ENCODE measurements at places on chromosomes 4 and X.

DNA sequence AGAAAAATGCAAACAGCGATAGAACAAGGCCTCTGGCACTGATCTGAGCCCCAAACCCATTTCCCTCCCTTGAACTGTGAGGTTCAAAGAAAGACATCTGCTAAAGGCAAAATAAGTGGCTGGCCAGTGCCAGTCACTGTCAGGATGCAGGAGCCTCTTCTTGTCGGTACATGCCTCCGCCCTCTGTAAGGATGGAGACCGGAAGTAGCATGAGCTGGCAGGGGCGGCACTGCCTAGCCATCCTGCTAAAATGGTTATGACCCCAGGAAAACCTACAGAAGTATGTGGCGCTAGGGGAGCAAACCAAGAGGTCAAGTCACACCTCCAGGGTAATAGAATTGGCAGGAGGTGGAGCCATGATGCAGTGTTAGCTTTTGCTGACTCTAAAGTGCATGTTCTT, 180.3 kb downstream of the DCLK2 start:
- DNase-seq, result no peak

GRCh38 chr4:78032446-78032845, 24.7 kb upstream of the FRAS1 start:
- DNase-seq, result no peak

DNA sequence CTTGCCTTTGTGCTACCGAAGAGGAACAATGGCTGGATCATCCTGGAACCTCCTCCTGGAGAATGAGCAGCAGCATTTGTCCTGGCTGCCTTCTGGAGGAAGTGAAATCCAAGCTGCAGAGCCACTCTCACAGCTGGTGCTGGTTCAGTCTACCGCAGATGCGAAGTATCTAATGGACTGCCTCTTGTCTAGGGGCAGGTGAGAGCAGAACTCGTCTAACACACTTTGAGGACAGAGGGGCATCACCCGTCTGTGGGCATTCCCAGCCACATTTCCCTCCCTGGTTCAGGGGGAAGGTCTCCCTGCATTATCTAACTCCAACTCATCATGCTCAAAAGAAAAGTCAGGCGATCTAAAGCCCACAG, 338.2 kb upstream of the GATB start:
- no peak for DNase-seq

DNA sequence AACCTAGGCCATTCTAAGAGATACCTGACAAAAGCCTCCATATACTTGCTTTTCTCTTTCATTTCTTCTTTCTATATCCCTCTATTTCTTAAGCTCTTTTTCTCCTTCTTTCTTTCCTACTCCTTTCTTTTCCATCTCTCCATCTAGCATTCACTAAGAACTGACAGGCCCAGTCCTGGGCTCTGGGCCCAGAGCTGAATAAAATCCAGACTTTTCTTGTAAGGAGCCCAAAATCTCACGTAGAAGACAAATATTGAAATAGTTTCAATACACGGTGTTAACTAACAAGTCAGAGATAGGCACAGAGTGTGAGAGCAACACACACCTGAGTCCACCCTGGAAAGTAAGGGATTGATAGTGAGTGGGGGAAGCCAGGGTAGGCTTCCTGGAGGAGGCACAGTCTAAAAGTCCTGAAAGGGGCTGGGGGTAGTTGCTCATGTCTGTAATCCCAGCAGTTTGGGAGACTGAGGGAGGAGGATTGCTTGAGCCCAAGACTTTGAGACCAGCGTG, 73.2 kb upstream of the EFNB1 start:
- no peak for DNase-seq

GRCh38 chrX:115339441-115340025, 50.0 kb downstream of the LUZP4 start:
- DNase-seq, result no peak

DNA sequence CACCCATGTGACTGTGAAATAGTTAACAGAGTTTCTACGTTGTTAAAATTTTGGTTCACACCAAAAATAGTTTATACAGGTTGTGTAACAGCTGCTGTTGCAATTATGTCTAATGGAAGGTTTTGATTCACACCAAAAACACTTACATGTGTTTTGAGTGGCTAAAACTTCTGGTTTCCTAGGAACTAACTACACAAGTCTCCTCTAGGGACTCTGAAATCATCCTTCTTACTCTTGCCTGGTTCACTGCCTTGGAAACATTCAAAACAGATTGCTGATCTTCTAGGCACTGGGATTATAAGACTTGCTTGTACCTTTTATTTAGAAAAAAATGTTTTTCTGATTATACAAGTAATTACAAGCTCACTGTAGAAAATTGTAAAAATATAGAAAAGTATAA, 14.9 kb upstream of the MORC4 start:
- no peak for DNase-seq

- no peak for DNase-seq
Observed at GRCh38 chr4:82457266-82457665, 26.9 kb downstream of the ENOPH1 start.

DNA sequence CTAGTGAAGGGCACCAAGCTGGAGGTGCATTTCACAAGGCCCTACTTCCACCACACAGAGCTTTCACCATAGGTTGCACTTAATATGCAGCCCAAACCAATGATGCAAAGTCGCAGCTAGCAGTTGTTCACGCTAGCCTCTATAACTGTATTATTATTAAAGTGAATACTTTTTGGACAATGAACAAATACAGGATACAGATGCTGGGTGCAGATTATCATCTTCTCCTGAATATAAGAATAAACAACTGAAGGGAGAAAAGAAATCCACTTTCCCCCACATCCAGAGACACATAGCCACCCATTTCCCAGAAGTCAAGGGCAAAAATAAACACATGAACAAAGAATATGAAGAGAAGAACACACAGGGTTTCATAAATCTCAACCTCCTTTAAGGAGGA, 107.2 kb downstream of the PRDM5 start:
- no peak for DNase-seq

GRCh38 chrX:136950211-136950610, 69.7 kb upstream of the RBMX start:
- no peak for DNase-seq

DNA sequence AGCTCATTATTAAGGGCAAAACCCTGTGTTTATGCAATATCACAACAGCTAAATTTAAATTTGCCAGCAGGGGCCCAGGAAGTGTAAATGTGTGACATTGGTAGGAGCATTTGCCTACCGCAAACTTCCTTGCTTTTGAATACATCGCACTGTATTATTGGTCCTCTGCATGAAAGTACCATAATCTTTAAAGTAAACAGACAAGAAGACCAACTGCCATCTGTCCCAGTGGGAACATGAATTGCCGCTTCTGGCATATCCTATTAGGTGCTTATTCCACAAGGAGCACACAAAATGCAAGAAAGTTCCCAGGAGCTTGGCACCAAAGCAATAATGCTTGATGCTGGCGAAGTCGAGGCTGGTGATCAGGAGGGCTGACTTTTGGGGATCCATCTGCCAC, 51.3 kb downstream of the SOD3 start:
- no peak for DNase-seq

- no peak for DNase-seq
Observed at GRCh38 chr4:152342293-152342692, 193.6 kb downstream of the FBXW7 start.

GRCh38 chrX:102154218-102154860, 1.4 kb downstream of the BEX5 start:
- no peak for DNase-seq

- no peak for DNase-seq
Observed at GRCh38 chr4:83065266-83065665, 30.3 kb downstream of the COPS4 start.

DNA sequence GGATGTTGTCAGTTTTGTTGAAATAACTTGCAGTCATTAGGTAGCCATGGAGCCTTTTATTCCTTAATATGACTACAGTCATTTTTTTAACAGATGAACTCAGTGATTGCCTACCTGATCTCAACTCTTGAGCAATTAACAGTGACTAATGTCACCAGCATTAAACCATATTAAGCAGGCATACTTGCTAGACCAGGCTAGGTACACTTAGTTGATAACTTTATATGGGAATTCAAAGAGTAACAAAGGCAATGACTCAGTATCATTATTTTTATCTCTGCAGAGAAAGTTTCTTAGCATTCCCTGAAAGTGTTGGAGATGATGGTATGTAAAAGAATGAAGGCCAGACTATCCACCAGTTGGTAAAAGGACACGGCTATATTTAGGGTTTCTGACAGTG, at the start of gene C4orf54:
C4orf54 (minus strand) TSS at position 31 of the 400 bp plus-strand sequence. CDS start 3,180 bp downstream, outside the sequence.
- no peak for DNase-seq

- DNase-seq, result no peak
Observed at GRCh38 chr4:140748171-140748570, 8.0 kb downstream of the TBC1D9 start.

- DNase-seq, result no peak
Observed at GRCh38 chr4:122614621-122615020, 6.2 kb downstream of the IL21 start.

DNA sequence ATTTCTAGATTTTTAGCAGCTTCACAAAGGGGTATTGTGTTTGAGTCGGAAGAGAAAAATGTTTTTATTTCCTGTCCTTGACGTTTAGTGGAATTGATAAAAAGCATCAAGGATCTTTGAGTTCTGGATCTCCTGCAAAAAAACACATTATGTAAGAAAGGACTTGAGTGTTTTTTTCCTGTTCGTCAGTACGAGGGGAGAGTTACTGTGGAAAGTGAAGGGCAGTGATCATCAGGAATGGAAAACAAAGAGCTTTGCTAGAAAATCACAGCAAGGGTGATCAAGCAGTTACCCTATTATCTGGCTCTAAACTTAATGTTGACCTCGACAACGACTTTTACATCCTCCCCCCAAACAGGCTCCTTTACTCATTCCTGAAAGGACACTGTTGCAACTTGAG, 7.3 kb downstream of the LIMCH1 start:
- DNase-seq, result no peak

DNA sequence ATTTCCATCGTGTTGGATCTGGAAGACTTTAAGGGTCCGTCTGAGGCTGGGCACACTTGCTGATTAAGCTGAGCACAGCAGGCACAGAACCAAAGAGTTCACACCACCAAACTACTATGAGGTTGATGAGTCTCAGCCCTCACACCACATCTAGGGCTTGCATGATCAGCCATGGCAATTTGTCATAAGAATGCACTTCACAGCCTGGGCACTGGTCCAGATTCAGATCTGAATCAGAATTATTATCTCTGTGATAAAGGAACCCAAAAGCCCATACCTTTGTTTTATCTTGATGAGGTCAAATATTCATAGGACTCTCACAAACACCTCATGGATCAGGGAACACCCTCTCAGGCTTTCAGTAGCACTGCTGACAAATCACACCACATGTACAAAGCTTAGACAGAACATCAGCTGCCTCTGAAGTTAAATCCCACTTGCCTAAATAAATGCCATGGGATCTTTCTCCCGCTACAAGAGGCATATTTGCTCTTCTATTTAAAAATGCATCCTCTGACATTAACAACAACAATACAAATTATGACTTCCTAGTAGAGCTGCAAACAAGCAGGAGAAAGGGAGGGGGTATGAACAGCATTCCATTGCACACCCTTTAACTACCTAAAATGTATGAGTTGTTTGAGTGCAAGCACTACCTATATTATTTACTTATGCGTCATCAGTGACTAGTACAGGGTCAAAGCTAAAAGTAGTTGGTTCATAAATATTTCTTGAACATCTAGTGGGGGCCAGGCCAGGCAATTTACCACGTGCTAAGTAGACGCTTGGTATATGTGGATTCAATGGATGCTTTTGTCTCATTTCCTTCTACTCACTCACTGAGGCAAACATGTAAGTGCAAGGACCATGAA, 186.3 kb upstream of the FGF13 start:
- DNase-seq, result no peak

DNA sequence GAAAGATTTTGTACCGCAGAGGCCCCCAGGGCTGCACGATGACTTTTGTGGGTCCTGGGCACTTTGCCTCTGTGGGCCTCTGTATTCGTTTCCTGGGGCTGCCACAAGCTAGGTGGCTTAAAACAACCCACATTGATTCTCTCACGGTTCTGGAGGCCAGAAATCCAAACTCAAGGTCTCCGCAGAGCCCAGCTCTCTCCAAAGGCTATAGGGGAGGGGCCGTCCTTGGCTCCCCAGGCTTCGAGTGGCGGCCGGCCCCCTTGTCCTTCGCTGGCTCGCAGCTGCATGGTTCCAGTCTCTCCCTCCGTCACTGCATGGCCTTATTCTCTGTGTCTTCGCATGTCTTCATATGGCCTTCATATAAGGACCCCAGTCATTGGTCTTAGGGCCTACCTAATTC, 241.2 kb downstream of the EVC2 start:
- no peak for DNase-seq

DNA sequence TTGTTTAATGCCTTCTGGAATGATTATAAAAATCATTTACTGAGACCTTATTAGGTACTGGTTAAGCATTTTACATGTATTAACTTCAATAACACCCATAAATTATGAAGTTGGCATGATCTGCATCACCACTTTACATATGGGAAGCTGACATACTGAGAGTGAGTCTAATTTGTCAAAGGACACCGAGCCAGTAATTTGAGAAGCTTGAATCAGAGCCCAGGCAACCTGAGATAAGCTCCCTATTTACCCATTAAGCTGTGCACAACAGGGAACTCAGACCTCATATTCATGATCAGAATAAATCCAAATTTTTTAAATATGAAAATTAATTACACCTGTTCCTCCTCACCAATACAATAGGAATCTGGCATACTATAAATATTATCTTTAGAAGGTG, 247.9 kb upstream of the EPHA5 start:
- no peak for DNase-seq

DNA sequence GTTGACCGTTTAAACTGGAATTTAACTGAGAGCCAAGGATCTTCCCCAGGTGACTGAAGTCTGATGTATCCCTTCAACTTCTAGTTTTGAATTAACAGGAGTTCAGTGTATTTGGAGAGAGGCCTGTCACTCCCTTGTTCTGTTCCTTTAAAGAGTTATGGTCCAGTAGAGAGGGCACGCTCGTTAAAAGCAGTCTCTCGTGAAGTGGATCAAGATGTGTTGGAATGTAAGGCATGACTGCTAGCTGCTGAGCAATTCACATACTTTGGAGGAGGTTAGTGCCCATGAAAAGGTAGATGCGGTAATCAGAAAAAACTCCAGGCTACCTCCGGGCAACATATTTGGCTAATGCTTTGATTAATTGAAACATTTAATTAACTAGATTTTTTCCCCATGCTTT, 65.7 kb downstream of the SHROOM2 start:
- DNase-seq, result no peak

All from stimulated activated CD8-positive, alpha-beta memory T cell treated with anti-CD3 and anti-CD28 coated beads, Interleukin-15, amount 100 ng/mL, for 24 hours (primary cell).